Stimulated activated CD8-positive, alpha-beta memory T cell treated with anti-CD3 and anti-CD28 coated beads, Interleukin-15, amount 100 ng/mL, for 24 hours (primary cell): ENCODE measurements at places on chromosomes 13 and 19.

- no peak for DNase-seq
These were observed 64.4 kb downstream of the UBL3 start for GRCh38 chr13:29785978-29786377.

GRCh38 chr19:5607318-5608275, 15.0 kb downstream of the SAFB2 start:
- no peak for DNase-seq

DNA sequence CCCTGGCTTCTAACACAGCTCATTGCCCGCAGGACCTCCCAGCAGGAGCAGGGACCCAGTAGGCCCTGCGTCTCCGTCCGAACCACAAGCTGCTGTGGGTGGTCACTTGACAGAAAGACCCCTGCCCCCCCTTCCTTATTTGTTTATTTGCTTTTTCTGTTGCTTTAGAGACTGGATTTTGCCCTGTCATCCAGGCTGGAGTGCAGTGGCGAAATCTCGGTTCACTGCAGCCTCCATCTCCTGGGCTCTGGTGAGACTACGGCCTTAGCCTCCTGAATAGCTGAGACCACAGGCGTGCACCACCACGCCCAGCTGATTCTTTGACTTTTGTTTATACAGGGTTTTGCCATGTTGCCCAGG, 7.6 kb upstream of the PTBP1 start:
- no peak for DNase-seq

DNA sequence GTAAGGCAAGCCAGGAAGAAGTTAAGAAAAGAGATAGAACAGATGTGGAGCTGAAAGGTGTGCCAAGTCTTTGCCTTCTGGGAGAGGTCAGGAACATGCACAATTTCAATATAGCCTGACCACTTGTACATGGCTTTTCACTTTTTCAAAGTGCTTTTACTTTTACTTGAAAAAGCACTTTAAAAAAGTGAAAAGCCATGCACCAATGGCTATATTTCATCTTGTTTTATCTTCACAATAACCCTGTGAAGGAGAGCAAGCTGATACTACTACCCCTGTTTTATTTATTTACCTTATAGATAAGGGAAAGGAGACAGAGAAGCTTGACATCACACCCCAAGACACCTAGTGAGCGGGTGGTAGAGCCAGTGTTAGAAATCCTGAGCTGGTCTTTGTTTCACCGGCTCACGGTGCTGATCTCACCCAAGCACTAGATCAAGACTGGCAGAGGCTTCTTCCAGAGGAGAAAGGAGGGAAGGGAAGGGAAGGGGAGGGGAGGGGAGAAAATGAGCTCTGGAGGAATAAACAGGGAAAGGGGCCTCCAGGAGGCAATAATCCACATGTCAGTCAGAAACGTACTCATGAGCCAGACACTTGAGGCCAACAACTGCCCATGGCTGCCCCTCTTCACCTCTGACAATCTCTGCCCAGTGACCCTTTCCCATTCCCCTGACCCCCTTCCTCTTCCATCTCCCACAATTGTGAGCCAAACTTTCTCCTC, 455.4 kb downstream of the FOXO1 start:
- DNase-seq = no peak
